ENCODE measurements at places on chromosomes 6 and 20. TPM values are rescaled to one million over a fixed set of nuclear protein-coding genes. Genes with fewer than 3 reads are reported as not detected.
A peak's percentile ranks its signal among the peaks of the same experiment; 100 is the strongest.

GRCh38 chr6:44508646-44509045, 121.1 kb downstream of the CDC5L start:
- DNase-seq: no peak

GRCh38 chr20:47843886-47844567, 58.7 kb upstream of the SULF2 start:
- no peak for DNase-seq

- no peak for DNase-seq
Observed at GRCh38 chr20:50821257-50821921, 26.5 kb downstream of the BCAS4 start.

The SPATA25 gene
- total RNA-seq: 1.6 TPM

The PRDM1 gene
- 1.1 TPM for total RNA-seq

GRCh38 chr6:44064089-44064947, 62.9 kb downstream of the MRPL14 start:
- DNase-seq: peak; percentile 83

- no peak for DNase-seq
Observed at GRCh38 chr6:25175196-25175595, 104.0 kb upstream of the CARMIL1 start.

GRCh38 chr6:132604635-132605152, 15.2 kb upstream of the TAAR5 start:
- DNase-seq: no peak

- DNase-seq: no peak
Observed at GRCh38 chr6:10429638-10430427, 15.0 kb upstream of the TFAP2A start.

The OR11A1 gene
- total RNA-seq: not detected

The CHRNA4 gene
- 0.06 TPM for total RNA-seq

The LSM14B gene
- 36.8 TPM for total RNA-seq

DNA sequence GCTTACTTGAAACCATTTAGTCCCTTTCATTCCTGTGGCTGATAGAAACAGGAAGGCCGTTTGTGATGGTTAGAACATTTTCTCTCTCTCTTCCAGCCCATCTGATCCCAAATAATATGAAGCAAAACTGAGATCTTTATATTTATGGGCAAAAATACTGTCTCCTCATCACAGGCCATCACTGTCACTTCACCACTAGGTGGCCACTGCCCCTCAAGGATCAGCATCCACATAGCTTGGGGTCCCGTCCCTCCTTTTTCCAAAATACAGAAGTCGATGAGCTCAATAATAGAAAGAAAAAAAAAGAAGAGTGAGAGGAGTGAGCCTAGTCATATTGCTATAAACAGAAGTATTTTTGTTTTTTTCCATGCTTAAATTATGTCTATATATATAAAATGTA, 46.4 kb upstream of the LAMP5 start:
- DNase-seq: no peak

GRCh38 chr6:112325444-112325843, 21.7 kb upstream of the RFPL4B start:
- no peak for DNase-seq

DNA sequence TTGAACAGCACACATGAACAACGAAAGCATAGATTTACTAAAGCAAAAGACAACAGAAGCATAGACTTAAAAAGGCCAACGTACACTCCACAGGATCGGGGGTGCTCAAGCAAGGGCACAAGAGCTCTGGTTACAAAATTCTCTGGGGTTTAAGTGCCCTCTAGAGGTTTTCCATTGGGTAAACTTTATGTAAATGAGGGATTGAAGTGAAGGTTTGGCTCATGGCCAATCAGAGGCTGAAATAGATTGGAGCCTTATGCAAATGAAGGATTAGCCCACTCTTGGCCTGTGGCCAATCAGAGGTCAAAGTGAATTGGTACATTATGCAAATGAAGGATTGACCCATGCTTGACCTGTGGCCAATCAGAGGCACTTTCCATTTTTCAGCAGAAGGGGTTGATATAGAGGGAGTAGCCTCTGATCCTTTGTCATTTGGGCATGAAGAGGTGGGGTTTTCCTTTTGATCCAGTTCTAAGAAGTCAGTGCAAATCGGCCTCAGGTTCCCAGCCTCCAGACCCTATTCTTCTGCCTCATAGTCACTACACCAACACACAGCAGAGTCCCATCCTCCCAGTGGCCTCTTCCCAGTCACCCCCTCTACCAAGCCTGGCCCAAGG, 244.9 kb downstream of the THBS2 start:
- DNase-seq: no peak

GRCh38 chr6:137808191-137808590, 58.9 kb upstream of the TNFAIP3 start:
- no peak for DNase-seq

GRCh38 chr6:21953831-21954801, 342.7 kb downstream of the PRL start:
- DNase-seq: no peak

GRCh38 chr20:5077761-5078387, 41.9 kb downstream of the PCNA start:
- no peak for DNase-seq

GRCh38 chr6:158660333-158660754, 10.5 kb downstream of the SYTL3 start:
- DNase-seq: no peak

- no peak for DNase-seq
Observed at GRCh38 chr20:34302312-34302722, 838 bp downstream of the AHCY start.

- no peak for DNase-seq
Observed at GRCh38 chr6:13565921-13566320, 8.5 kb upstream of the SIRT5 start.

GRCh38 chr20:25279403-25279802, 31.5 kb downstream of the PYGB start:
- DNase-seq: no peak

GRCh38 chr6:139833592-139833991, 459.1 kb upstream of the CITED2 start:
- no peak for DNase-seq

- DNase-seq: no peak
Observed at GRCh38 chr6:53281518-53282215, 67.1 kb downstream of the ELOVL5 start.
